ENCODE measurements at places on chromosomes 11 and 22.

GRCh38 chr22:22110548-22111266 is 128.1 kb upstream of the TOP3B start:
- no peak for DNase-seq

DNA sequence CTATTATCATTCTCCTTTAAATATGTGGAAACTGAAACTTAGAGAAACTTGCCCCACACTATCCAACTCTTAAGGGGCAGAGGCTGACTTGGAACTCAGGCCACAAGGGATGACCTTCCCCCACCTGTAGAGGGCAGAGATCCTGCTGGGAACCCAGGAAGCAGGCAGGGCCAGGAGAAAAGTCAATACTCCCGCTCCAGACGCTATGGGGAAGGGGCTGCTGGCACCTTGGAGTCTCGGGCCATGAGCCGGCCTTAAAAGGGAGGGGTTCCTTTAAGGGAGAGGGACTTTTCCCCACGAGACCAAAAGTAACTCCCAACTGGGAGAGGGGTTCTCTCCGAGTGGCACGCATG is 620 bp upstream of the ANO5 start:
- no peak for DNase-seq

DNA sequence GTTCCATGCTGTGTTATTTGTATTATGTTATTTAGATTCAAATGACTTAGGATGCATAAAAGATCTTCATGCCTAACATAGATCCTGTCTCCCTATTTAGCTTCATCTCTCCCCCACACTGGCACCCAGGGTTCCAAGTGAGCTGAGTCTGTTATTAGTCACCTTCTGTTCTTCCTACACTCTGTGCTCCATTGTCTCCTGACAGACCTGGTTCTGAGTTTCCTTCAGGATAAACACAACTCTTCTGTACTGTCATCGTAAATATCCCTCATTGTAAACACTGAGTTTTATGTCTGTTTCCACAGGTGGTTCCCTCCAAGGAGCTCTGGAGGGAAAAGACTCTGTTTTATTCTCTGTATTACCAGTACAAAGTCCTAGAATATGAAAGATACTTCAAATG is 8.7 kb downstream of the MMP26 start:
- no peak for DNase-seq

- no peak for DNase-seq
These were observed 34.2 kb upstream of the SYT13 start for GRCh38 chr11:45320371-45320770.

GRCh38 chr11:12472401-12473005 is 95.1 kb downstream of the PARVA start:
- DNase-seq = no peak

- no peak for DNase-seq
These were observed 28.4 kb upstream of the SLN start for GRCh38 chr11:107740271-107740670.

GRCh38 chr11:3855808-3856491 is 486 bp downstream of the STIM1 start:
- no peak for DNase-seq

DNA sequence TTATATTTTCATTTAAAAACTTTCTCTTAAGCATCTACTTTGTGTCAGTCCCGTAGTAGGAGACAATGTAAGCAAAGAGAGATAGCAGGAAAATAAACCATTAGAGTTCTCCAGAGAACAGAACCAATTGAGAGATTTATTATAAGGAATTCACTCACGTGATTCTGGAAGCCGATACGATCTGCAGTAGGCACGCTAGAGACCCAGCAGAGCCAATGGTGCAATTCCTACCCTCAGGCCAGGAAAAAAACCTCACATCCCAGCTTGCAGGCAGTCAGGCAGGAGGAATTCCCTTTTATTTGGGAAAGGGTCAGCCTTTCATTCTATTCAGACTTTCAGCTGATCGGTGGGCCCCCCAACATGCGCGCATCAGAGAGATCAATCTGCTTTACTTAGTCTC is 7.3 kb upstream of the PLEKHA7 start:
- DNase-seq = no peak

DNA sequence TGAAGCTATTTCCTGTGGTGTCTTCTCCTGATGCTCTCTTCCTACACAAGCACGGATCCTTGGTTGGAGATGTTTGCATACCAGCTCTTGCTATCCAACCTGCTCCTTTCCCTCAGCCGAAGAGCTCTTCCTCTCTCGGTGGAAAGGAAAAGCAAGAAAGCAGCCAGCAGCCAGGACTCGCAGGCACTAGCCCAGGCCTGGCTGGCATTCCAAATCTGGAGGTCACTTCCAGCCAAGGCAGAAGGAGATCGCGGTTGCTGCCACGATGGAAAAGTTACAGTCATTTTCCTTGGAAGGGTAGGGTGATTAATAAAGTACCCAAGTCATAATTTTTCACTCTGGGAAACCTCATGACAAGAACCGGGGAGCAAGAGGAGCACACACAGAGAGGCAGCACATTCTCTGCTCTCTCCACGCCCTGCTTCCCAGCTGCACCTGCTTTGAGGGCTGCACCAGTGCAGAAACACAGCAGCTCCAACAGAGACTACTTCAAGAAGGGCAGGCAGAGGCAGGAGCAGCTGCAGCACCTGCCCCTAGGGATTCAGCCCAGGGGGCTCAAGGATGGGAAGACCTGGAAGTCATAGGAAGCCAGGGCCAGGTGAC is 399.3 kb downstream of the CADM1 start:
- DNase-seq = no peak

DNA sequence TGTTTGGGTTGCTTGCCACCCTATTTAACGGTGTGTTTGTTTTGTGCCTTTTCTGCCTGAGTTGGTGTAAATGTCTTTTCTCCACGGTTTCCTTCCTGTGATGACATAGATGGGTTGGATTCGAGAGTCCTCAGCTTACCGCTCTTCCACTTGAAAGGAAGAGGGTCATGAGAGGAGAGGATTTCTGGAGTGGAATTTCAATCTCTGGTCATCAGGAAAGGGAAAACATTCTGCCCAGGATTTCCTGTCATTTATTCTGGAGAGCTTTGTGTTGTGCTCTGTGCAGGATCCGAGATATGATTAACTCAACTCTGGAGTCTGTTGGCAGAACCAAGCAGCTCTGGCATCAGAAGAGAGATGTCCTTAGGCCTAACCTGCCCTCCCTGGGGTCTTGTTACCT is 605.2 kb downstream of the NTM start:
- no peak for DNase-seq

DNA sequence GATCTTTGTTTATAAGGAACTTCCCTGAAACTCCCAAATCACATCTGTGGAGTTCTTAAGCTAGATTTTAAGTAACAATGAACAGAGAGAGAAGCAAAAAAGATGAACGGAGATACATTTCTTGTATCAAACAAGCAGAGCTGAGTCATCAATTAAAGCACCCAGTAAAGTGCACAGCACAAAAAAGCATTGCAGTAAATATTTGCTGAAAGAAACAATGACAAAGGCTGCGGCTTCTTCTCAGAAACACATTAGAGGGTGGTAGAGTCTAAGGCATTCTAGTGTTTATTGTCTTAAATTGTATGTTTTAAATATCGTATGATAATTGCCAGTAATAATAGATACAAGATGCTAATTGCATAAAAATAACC is 941.6 kb upstream of the CHORDC1 start:
- no peak for DNase-seq

- no peak for DNase-seq
These were observed 6.5 kb upstream of the MYRF start for GRCh38 chr11:61745781-61746441.

DNA sequence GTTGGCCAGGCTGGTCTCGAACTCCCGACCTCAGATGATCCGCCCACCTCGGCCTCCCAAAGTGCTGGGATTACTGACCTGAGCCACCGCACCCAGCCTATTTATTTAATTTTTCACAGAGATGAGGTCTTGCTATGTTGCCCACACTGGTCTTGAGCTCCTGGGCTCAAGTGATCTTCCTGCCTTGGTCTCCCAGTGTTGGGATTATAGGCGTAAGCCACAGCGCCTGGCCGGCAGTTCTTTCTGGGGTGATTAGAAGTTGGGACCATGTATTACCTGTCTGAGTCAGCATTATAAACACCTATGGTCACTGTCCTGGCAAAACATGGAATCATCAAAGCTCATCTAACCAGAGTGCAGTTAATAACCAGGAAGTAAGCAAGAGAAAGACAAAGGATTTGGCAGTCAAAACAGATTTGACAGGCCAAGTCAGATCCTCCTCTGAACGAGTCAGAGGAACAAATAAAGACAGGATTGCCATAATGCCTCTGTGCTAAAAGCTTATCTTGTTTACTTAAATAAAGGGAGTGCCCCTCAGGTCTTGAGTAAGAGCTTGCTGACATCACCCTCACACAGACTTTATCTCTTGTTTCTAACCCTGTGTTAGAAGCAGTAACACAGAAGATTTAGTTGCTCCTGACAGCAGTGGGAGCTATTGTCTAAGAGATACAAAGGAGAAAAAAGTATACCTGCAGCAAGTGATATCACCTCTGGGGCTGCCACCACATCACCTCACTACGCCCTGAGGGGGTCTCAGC is 3.7 kb downstream of the SERPIND1 start:
- DNase-seq = no peak
